Activated CD4-positive, alpha-beta T cell treated with anti-CD3 and anti-CD28 coated beads for 4 hours (primary cell): ENCODE measurements at places on chromosomes 5 and 9.

DNA sequence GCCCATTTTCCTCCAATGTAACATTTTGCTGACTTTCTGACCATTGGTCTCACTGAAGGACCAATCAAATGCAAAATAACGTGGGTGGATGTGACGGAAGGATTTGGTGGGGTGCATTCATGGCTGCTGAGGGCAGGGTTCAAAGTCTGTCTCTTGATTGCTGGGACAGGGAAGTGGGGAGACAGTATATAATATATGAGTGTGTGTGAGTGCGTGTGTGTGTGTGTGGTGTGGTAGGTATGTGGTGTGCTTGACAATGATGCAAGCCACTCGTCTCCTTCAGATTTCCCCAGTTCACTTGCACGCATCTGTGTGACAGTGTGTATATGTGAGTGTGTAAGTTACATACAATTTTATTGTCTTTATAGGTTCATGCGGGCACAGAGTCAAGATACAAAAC, 477.3 kb downstream of the DIRAS2 start:
- DNase-seq, result no peak

DNA sequence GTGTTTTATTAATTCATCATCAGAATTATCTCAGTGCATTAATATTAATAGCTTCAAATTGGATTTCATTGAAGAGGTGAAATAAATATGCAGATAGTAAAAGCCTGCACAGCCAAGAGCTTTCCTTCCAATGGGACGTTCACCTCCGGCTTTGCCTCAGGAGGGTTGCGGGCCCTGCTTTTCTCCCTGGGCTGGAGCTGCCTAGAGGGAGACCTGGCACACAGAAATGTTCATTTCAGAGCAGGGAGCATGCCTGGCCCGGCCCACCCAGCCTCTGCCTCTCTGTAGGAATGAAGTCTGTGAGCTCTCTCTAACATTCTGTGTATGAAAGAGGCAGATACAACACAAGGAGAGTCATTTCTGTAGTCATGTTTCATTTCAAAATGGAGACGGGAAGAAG, 100.4 kb upstream of the IRX2 start:
- DNase-seq, result no peak

DNA sequence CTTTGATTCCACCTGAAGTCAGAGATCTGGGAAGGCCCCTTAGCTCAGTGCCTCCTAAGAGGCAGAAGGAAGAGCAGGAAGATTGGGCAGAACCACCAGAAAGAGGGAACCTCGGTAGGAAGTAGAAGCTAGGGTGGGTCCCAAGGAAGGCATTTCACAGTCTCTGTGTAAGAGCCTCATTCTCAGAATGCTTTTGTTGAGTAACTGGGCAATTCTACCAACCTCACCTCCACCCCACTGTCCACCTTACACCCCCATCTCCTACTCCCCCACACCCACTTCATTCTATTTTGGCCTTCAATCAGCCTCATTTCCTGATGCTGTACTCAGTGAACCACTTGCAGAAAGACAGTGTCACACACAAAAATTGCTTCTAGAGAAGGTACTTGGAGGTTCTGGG, 3.5 kb downstream of the HBEGF start:
- DNase-seq, result no peak

- no peak for DNase-seq
Measured at GRCh38 chr5:61800450-61800849, 468.4 kb downstream of the ZSWIM6 start.

DNA sequence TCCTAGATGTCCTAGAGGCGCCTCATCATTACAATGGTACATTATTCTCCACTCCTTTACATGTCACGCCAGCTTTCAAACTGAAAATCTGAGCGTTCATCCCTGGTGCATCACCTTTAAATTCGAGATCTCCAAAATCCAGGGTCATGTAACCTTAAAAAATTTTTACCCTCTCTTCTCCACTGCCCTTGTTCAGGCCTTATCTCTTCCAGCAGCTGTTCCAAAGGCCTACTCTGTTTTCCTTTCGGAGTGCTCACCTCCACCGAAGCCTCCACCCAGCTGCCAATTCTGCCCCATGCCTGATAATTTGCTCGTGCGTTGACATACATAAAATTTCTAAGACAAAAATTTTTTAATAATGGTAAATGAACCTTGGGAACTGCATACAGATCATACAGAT, 950 bp upstream of the MSH3 start:
- DNase-seq, result no peak

DNA sequence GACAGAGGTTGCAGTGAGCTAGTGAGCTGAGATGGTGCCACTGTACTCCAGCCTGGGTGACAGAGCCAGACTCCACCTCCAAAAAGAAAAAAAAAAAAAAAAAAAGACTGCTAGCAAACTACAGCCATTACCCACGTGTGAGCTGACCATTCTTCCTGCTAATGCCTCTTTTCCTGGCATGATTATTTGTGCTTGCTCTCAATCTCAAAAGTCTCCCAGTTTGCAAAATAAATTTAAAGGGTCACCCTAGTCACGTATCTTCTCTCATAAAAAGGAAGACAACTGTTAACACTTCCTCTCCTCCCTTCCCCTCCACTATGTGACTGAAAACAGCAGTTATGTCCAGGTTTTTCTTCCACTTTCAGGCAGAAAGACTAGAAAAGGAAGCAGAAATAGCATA, 37.2 kb downstream of the TRIM36 start:
- no peak for DNase-seq

DNA sequence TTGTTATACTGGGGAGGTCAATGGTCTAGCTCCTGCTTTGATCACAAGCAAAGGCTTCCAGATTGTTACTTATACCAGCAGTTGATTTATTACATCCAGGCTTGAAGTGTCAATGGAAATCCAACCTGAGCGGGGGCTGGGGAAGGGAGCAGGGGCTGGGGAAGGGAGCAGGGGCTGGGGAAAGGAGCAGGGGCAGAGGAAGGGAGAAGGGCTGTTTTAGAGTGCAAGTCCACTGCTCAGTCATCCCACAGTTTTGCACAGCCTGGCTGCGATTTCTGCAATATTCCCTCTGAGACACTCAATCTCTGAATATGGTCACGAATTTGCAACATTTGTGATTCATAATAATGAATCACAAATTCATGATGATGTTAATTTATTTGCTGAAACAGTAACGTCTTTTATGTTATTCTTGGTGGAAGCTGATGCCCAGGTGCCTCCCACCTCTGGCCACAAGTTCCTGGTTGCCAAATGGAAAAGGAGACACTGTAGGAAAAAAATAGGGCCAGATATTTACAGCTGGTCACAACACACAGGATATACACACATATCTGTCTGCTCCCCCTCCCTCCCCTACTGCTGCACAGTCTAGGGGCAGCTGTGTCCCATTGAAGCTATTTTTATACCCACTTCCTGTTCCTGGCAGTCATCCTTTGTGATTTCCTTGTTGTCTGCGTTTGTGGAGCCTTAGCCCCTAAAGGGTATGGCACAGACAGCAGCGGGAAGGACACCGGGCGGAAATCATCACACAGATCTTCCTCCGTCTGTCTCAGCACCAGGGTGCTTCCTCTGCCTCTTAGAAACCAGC, 325.1 kb downstream of the GADD45G start:
- DNase-seq, result no peak

DNA sequence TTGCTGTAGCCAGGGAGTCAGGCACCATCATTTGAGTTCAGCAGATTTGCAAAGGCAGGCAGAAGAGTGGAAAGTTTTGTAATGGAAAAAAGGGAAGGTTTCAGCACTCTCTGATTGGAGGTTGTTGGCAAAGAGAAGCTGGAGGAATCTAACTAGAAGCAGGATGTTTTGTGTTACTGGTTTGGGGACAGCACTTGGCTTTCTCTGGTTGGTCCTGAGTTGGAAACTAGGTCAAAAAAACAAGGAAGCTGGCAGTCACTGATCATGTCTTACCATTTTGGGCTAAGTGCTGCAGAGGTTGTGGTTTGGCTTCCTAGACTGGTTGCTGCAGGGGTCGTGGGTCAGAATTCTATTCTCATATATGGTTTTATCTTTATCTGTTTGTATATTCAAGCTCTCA, 189.8 kb downstream of the DRD1 start:
- no peak for DNase-seq

GRCh38 chr9:20997503-20998076, 33.9 kb downstream of the HACD4 start:
- DNase-seq, result no peak
